ENCODE measurements at places on chromosomes 7 and 10.

DNA sequence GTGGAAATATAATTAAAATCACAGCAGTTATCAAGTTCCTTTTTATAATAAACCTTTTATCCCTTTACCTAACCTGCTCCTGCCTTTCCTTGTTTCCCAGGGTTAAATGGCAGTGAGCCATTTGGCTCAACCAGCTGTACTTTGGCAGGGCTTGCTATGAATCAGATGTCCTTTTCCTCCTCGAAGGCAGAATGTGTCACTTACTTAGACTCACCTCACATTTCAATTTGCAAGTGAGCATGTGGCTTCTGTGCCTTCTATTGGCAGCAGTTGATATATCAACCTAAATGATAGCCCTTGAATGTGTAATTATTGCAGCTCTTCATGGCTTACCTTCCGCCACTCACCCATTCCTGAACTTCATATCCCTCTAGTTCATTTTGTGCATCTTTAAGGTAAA, 301.7 kb downstream of the CSTF2T start:
- peak; percentile 3 for DNase-seq

DNA sequence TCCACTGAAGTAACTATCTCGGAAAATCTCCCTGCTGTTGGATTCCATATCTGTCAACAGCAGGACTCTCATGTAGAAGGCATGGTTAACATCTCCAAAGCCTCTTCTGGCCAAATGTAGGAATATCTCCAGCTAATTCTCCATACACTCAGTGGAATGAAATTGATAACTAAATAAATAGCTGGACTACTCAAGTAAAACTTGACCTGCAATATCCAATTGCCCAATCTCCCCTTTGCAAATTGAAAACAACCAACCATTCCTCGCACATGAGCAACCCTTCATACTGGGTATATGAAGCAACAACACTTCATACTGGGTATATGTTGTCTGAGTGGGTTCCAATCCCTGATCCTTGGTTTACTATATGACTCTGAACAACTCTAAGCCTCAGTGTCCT, 105.4 kb upstream of the KMT2E start:
- no peak for DNase-seq

DNA sequence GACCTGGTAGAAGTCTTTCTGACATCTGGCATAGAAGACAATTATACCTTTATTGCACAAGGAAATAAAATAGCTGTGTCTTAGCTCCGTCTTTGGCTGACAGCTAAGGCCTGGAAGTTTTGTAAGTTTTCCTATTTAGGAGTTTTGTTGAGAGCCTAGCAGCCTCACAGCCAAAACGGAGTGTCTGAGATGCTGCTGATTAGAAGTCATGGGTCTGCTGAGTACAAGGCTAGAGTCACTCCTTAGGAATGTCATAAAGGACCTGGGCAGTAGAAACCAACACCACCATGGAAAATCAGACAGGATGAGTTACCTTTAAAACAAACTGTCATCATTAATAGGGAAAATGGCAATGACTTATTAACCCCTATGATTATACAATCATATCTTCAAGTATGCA, 442.5 kb downstream of the KCNMA1 start:
- peak; percentile 94 for DNase-seq

DNA sequence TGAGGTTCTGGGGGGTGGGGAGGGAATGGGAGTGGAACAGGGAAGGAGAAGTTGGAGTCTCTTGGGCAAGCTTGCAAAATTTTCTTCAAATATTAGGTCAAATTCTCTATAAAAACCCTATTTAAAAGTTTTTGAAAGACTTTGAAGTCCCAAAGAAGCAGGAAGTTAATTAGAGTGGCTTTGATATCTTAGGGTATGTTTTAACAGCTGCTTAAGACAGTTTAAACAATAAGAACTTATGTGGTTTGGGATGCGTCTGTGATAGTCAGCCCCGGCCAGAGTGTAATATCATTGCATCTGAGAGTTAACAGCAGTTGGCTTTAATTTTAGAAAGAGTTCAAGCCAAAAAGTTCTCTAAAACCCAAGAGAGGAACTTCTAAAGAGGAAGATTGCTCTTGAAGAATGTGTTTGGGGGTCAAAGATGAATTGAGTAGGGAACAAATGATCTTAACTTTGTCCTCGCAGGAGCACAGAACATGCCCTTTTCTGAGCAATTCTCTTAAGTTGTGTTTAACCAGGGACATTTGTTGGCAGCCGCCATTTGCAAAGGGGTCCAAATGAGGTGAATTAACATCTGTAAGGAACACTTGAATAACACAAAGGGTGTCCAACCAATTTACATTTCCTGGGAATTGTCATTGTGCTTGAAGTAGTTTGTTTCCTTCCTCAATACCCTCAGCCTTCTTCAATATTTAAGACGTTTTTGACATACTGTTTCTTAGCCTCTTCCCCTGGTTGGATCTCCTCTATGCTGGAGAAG, 182.4 kb downstream of the PTEN start:
- no peak for DNase-seq

DNA sequence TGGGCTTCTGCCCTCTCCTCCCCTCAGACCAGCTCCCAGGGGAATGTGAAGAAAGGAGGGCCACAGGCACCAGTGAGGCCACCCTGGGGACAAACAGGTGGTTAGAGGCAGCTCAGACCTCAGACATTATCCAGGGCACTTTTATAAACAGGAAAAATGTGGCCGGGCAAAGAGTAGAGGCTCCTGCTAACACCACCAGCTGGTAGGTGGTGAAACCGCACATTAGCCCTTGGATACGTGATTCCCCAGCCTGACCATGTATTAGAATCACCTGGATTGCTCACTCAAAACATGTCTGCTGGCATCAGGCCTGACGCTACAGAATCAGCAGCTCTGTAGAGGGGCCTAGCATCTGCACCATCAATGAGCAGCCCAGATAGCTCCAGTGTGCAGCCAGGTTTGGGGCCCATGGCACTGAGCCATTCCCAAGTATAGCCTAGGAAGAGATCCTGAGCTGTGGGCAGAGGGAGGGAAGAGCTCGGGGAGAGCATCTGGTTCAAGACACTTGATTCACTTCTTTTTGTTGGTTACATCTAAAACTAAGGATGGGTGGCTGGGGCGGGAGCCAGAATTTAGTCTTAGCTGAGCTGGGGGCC, 37.1 kb downstream of the GPR26 start:
- DNase-seq: no peak
